ENCODE measurements at places on chromosomes 5 and 9.

DNA sequence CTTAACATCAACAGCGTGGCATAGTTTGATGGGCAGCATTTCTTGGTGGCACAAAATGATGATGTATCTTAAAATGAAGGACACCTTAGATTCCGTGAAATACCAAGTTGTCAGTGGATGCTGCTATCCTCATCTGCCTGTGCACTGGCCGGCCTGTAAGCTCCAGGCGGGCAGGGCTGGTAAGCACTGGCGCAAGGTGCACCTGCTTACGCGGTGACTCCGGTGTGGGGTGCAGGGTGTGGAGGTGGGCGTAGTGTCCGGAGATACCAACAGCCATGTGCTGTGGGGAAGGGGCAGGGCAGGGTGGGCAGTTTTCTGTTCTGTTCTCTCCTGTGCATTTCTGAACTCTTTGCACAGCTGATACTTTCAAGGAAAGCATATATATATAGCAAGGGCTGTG lies 101.5 kb downstream of the KCNT1 start:
- no peak for DNase-seq

- DNase-seq: peak; percentile 87
Observed at GRCh38 chr9:2241836-2242741, 226.9 kb downstream of the SMARCA2 start.

GRCh38 chr5:136201870-136202269 lies 8.9 kb upstream of the SMIM32 start:
- DNase-seq: no peak

GRCh38 chr5:140996060-140996459 lies 29.8 kb downstream of the PCDHAC2 start:
- no peak for DNase-seq

All from NCI-H187 (cell line).